ENCODE measurements at places on chromosomes 6 and 20.

GRCh38 chr6:34909320-34909883 is 20.3 kb downstream of the ANKS1A start:
- DNase-seq: no peak

DNA sequence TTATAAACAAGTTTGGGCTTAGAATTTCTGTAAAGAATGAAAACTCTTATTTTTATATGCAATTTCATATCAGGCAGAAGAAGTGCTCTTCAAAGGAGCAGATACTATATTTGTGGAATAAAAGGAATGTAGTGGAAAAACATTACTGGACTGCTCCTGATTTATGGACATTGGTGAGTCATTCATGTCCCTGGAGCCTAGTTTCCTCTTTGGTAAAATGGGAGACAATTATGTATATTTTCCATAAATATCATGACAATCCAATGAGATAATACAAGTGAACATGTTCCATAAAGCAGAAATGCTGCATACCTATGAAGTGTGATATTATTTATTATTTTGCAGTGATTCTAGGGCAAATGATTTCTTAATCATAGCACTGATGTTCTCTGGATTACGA is 445.8 kb upstream of the CITED2 start:
- peak; percentile 81 for DNase-seq

DNA sequence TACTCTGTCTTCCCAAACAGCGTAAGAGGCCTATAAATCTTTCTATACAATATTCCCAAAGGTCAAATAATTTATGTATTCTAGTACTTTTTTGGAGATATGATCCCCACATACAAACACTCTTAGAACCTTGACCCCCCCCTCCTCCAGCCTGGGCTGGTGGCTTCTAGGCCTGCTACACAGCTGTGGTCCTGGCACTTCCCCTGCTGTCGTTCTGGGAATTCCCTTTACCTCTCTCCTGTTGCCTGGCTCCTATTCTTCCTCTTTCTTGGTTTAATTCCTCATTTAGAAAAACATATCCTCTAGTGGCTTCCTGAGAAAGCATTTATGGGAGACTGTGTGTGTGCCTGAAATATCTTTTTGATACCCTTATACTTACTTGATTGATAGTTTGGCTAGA is 4.1 kb upstream of the TXLNB start:
- no peak for DNase-seq

DNA sequence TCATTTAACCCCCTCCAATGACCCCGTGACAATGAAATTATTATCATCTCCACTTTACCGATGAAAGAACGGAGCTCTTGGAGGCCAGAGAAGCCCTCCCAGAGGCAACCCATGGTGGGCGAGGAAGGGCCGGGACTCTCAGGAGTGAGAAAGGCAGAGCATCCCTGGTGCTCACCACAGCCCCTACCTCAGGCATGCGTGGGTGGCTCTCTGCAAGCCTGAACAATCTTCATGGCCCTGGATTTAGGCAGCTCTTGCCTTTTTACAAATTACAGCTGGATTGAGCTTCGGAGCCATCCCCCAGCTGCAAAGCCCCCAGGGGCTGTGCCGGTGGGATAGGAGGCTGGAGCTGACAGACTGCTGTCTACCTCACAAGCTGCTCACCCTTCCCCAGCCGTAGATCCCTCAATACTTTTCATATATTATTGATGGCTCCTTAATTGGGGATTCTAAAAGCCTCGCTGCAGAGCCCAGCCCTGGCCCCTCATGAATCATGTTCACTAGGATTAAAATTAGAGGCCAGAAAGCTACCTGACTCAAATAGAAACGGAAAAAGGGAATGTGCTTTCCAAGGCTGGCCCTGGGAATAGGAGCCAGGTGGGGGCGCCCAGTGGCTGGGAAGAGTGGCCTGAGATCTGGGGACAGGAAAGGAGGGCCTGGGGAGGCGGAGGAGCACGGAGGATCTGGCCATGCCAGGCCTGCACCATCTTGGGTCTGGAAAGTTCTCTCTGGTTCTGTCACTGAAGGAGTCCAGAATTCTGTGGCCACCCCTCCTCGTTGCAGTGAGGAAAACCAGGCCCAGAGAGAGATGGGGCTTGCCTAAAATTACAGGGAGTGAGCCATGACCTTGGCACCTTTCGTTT is 29.1 kb downstream of the CPNE5 start:
- DNase-seq: no peak

GRCh38 chr6:22294301-22294700 is 2.5 kb downstream of the PRL start:
- DNase-seq: no peak

- peak; percentile 73 for DNase-seq
These were observed 15.3 kb upstream of the MMP9 start for GRCh38 chr20:45993197-45993951.

- DNase-seq: no peak
These were observed 23.9 kb upstream of the DACT2 start for GRCh38 chr6:168343239-168344150.

DNA sequence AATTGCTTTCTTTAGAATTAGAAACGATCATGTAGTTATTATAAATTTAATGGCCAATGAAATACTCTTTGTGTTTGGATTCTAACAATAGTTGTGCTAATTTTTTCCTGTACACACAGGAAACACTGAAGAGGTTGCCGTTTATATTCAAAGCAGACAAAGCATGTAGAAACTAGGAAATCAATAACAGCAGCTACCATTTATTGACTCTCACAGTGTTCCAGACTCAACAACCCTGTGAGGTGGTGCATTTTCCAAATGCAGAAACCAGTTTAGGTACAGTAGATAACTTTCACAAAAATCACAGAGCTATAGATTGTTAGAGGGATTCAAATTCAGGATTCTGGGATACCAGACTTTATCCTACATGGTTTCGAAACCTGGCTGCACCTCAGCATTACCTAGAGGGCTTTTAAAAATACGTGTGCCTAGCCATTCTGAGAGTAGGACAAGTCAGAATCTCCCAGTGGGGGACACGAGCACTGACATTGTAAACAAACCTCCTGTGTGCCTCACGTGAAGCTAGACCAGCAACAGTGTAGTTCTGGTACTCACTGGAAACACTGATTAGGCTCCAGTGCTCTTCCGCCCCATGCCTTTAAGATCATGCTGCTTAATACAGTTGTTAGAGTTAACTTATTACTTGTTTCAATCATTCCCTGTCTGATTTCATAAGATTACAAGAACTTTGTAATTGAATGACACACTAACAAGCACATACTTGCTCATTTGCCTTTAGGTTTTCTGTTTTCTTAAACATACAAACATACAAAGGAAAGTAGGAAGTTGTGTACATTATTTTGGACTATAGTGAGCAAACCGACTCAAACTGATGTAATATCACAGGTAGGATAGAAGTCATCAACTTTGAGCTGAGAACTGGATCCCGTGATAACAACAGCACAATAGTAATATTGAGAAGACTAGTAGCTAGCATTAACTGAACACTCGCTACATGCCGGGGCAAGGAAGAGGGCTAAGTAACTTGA is 65.8 kb downstream of the MAP3K4 start:
- no peak for DNase-seq
